ENCODE measurements at places on chromosomes 1 and 21.

GRCh38 chr1:242219298-242219901 lies 220.5 kb upstream of the MAP1LC3C start:
- DNase-seq, result no peak

GRCh38 chr1:68600049-68600661 lies 103.3 kb upstream of the DEPDC1 start:
- no peak for DNase-seq

GRCh38 chr1:44030605-44031251 lies 534 bp downstream of the SLC6A9 start:
- DNase-seq, result no peak

DNA sequence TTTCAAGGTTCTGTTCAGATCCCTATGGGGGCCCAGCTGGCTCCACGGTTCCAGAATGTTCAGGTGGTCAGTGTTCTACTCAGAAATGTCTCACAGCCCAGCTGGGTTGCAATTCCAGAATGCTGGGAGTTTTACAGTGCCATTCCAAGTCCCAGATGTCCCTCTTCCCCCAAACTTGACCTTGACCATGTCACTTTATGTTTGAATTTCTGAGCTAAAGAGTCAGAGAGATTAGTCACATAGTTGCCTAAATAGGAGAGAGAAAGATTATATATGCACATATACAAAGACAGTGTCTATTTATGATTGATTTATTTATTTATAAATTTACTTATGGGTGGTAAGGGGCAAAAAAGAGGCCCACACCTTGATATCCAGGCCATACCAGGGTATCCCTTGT lies 2.5 kb downstream of the GPR3 start:
- DNase-seq, result no peak

GRCh38 chr1:58982259-58982998 lies 198.6 kb upstream of the JUN start:
- no peak for DNase-seq

GRCh38 chr1:205396967-205397616 lies 24.8 kb downstream of the LEMD1 start:
- DNase-seq, result no peak

GRCh38 chr1:90835661-90836344 lies 118.7 kb upstream of the BARHL2 start:
- no peak for DNase-seq

DNA sequence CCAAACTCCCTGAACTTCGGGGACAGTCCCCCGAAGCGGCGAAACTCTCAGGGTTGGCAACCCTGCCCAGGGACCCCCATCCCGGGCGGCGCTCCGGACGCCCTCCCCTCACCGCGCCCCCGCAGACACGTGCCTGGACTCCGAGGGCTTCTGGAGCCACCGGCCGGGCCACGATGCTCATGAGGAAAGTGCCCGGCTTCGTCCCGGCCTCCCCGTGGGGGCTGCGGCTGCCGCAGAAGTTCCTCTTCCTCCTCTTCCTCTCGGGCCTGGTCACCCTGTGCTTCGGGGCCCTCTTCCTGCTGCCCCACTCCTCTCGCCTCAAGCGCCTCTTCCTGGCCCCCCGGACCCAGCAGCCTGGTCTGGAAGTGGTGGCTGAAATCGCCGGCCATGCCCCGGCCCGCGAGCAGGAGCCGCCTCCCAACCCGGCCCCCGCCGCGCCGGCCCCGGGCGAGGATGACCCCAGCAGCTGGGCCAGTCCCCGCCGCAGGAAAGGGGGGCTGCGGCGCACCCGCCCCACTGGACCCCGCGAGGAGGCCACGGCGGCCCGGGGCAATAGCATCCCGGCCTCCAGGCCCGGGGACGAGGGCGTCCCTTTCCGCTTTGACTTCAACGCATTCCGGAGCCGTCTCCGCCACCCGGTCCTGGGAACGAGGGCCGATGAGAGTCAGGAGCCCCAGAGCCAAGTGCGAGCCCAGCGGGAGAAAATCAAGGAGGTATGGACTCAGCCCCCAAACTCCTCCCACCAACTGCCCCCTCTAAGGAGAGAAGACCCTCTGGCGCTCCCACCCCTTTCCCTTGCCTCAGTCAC lies 1.2 kb downstream of the MAN1C1 start:
- no peak for DNase-seq

DNA sequence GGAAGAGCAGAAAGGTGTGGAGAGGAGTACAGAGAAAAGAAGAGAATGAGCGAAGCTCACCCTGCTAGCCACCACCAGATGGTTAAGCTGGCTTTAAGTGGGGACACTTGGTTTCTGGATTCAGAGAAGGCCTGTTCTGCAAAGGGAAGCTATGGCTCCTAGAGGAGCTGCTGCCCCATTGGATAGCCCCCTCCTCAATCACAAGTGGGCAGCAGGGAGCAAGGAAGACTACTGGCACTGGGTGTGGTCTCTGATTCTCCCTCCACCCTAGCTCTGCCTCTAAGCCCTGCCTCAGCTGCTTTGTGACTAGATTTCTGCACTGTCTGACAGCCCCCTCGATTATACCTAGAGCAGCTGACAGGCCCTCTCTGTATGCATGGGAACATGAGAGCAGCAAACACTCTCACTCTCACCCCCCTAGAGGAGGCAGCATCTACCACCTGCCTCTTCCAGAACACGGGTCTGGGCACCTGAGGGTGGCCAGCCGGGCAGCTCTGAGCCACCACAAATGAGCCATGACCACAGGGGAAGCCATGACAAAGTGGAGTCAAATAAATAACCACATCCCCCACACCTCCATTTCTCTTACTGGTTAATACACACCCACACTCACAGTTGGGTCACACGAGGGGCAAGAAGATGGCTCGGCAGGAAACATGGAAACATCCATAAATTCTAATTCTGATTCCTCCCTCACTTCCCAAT lies 13.6 kb downstream of the PLEKHA6 start:
- DNase-seq, result no peak

DNA sequence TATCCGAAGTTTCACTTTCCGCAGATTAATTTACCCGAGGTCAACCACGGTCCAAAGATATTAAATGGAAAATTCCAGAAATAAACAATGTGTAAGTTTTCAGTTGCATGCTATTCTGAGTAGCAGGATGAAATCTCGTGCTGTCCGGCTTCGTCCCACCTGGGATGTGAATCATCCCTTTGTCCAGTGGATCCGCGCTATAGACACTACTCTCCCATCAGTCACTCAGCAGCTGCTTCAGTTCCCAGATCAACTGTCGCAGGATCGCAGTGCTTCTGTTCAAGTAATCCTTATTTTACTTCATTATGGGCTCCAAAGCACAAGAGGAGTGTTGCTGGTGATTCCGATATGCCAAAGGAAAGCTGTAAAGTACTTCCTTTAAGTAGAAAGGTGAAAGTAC lies 8.3 kb upstream of the LRP8 start:
- DNase-seq, result no peak

DNA sequence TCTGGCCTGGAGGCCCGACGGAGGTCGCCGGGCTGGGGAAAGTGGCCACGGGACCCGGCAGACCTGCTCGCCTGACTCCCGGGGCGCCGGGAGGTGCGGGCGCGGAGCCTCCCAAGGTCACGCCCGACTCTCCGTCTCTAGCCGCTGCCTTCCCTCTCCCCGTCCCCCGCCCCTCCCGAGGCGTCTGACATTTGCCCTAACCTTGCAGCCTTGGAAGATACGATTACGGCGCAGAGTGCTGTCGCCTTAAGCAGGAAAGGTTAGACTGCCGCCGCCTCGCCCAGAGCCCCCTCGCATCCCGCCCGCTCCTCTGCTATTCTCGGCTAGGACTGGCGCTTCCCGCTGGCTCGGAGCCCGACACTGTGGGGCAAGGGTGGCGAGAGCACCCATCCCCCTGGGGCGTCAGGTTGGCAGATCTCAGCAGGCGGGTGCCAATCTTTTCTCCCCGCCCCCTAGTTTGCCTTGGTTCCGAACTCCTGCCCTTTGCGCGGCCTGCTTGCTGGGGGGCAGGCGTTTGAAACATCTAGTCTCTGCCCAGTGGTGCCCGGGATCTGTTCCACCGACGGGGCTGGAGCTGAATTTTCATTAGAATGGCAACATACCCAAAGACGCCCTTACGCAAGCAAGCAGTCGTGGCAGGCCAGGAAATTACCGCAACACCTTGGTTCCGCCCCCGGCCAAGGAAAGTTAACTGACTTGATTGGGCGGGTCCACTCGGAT lies 835 bp downstream of the PGM1 start:
- peak; percentile 49 for DNase-seq

- no peak for DNase-seq
These were observed 17.7 kb downstream of the DDAH1 start for GRCh38 chr1:85447006-85447943.

- peak; percentile 46 for DNase-seq
These were observed 28.2 kb upstream of the FAM131C start for GRCh38 chr1:16101623-16102022.

DNA sequence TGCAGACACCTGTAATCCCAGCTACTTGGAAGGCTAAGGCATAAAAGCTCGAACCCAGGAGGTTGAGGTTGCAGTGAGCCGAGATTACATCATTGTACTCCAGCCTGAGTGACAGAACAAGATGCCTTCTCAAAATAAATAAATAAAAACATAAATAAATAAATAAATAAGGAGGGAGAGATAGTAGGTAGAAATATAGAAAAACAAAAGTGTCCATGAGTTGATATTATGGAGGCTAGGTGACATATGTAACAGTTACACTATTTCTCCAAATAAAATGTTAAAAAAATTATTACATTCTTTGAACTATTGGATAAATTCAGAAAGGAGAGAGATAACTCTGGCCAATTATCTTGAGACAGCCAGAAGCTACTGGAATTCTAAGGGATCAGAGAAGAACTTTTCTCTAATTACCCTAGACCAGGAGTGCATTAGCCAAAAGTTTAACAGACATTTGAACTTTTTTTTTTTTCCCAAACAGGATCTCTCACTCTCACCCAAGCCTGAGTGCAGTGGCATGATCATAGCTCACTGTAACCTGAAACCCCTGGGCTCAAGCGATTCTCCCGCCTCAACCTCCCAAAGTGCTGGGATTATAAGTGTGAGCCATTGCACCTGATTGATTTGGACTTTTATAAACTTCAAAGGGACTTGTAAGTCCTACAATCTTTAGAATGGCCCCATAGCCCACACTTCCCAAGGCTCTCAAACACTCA lies 17.6 kb downstream of the SYNJ1 start:
- DNase-seq, result no peak

Data from left renal cortex interstitium (tissue), 4 donors.